ENCODE measurements at places on chromosomes 1 and 21.

DNA sequence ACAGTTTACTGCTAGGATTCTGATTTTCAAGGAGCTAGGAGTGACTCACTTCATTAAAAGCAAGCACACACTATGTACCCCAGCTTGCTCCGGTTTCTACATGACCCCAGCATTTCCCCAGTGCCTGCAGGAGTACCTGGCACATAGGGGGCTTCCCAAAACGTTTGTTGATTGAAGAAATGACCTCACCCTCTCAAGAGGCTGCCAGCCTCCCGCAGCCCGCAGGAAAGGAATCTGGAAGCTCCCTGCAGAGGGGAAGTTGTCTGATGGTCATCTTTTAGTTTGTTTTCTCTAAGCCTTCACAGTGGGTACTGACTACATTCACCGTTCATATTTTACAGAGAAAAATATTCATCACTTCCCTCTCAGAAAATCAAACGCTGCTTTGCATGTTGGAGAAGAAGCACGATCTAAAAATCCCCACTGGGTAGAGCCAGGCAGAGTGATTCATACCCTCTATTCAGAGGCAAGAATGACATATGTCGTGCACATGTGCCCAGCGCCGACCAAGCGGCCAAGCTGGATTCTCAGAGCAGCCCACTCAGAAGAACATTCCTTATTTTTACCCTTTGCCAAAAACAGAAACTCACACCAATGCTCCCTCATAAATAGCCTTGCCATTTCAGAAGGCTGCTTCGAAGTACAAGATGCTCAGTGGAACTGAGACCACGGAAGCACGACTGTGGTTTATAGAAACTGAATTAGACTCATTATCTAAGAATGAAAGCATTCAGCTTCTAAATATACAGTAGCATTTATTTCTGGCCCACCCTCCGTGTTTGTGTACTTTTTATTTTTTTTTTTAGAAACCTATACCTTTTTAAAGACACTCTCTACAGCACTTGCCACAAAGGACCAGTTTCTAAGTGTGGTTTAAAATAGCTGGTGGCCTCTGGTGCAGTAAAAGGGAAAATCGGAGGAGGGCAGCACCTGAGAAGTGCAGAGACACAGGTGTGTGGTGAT, 143.2 kb downstream of the MIS18A start:
- no peak for DNase-seq

DNA sequence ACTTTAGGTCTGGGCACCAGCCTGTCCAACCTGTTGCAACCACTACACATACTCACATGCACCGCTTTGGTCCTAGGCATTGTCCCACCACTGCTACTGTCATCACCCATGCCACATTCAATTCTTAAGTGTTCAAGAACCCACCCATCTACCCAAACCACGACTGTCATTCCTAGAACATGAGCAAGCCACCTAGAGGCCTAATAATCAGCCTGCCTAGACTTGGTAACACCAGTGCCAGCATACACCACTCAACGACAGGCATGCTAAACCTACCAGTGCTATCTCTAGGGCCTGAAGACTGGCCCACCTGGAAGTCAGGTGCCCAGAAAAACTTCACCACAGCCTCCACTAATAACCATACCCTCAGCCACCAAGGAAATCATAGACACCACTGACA, 532.8 kb upstream of the DEPDC1 start:
- DNase-seq = no peak

DNA sequence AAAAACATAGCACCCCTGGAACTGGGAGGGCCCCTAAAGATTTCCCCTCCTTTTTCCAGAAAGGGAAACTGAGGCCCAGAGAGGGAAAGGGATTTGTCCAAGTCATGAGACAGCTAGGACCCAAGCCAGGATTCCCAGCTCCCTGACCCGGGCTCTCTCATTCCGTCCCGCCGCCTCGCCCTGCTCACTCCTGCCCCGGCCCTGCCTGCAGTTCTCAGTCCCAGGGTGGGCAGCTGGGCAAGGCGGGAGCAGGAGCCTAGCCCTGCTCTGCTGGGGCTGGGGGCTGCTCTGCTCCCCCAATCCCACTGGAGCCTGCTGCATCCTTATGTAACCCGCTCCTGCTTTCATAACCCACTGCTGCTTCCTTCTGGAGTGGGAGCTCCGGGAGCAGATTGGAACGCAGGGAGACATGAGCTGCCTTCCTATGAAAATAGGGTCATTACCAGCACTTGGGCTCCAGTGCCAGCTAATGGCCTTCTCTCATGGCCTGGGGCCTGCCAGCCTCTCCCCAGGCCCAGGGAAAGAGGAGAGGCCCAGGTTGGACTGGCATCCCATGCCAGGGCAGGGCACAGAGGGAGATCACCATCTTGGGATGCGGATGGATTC, 84.5 kb downstream of the CAMK2N1 start:
- no peak for DNase-seq

DNA sequence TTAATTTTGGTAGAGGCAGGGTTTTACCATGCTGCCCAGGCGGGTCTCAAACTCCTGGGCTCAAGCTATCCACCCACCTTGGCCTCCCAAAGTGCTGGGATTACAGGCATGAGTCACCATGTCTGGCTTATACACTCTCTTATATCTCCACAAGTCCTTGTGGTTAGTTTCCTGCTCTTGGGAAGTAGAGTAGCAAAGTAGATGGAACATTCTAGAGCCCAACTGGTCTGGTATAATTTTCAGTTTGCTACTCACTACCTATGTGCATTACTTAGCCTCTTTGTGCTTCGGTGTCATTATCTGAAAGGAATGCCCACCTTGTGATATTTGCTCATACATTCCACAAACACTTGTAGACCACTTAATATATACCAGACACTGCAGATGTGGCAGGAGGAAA, 96.6 kb upstream of the IPO9 start:
- DNase-seq = no peak

- DNase-seq = no peak
Observed at GRCh38 chr21:27321791-27322190, 354.9 kb upstream of the ADAMTS5 start.

DNA sequence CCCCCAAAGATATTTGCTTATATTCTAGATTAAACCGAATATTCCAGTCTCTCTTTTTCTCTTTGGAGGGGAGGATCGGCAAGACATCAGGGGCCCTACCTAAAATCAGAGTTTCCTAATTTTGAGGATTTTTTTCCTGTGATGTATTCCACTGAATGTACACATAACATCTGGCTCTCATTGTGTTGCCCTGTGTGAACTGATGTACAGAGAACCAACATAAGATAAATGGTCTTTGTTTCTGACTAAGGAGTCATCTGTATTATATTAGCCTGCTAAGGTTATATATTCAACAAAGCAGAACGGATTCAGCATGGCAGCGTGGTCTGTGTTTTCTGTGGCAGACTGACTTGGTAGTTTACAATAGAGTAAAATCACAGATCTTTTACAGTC, 114.8 kb upstream of the NCAM2 start:
- no peak for DNase-seq

Measured in activated CD4-positive, alpha-beta T cell treated with anti-CD3 and anti-CD28 coated beads, Interleukin-2, amount 50 U/mL, for 24 hours (primary cell).